ENCODE measurements at places on chromosomes 6 and 20.

GRCh38 chr6:29763491-29764289 lies 40.5 kb downstream of the HLA-F start:
- peak; percentile 13 for DNase-seq

DNA sequence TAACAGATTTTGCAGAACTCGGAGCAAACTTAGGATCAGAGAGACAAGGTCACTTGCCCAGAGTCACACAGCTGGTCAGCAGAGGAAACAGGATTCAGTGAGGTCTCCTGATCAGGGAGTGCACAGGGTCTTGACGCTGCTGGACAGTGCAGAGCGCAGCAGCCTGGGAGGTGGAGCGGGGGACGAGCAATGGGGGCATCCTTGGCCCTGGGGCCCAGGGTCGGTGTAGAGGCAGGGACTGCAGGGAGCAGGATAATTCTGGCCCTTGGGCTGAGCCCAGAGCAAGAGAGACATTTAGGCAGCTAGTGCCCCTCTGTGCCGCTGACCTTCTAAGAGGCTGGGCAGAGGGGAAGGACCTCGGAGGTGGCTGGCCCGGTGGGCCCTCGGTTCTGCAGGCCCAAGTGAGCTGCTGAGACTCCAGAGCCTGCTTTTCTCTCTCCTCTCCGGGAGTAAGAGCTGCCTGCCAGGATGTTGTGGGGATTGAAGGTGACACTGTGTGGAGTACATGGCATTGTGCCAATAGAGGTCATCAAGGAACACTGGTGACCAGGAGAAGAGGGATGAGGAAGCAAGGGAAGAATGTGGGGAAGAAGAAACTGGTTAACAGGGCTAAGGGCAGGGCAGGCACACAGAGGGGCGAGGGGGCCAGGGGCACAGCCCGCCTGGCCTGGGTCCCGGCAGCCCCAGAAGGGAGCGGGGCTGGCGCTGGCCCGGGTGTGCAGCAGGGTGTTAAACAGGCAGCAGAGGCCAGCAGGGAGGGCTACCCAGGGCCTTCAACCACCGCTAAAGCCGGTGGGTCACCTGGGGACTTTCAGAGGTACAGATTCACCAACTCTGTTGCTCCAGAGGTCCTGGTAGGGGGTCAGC lies 122.0 kb downstream of the AGPAT4 start:
- no peak for DNase-seq

GRCh38 chr6:19839788-19840187 lies 2.6 kb downstream of the ID4 start:
- DNase-seq, result no peak

DNA sequence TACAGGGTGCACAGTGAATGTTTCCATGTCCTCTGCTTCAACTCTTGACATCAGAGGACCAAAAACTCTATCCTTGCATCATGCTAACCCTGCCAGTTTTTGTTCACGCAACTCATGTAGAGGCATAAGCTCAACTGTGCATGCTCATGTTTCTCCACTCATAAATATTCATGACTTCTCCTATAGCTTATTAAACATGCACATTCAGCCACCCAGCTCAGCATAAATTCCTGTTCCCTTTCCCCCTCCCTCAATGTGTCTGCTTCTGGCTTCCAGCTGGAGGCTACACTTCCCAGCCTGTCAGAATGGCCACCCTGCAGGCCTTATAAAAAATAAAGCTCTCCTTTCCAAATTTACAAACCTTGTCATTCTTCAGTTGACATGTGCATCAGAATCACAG lies 154.6 kb downstream of the KIF16B start:
- DNase-seq, result no peak

DNA sequence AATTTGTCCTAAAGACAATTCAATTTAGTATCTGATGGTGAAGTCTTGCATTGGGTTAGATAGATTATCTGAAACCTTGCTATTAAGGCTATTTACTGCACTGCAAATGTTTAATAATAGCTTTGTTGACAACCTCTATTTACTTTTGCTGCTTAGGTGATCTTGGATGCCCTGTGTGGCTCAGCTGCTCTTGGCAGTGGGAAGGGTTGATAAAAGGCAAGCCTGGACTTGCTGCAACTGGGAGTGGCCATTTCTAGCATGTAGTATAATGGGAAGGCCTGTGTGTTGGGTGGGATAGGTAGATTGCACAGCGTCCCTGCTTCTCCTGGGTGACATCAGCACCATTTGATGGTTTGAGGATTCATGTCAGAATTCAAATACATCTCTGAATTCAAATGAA lies 49.1 kb downstream of the ARMC2 start:
- no peak for DNase-seq

DNA sequence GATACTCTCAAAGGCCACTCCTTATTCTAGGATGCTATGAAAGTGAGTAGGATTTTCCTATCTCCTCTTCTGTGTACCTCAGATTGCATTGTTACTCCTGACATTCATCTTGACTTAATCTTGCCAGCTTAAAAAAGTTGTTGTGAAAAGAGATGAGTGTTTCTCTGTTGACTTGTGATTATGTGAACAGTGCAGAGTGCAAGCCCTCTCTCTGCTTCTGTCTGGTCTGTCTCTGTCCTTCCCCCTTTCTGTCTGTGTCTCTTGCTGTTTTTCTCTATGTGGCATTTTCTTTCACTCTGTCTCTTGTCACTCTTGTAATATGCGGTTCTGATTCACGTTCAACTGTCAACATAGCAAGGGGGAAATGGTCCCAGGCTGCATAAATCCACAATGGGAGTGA lies 306.6 kb downstream of the FARS2 start:
- DNase-seq, result no peak

GRCh38 chr20:2451939-2452732 lies 18.5 kb downstream of the SNRPB start:
- peak; percentile 40 for DNase-seq

DNA sequence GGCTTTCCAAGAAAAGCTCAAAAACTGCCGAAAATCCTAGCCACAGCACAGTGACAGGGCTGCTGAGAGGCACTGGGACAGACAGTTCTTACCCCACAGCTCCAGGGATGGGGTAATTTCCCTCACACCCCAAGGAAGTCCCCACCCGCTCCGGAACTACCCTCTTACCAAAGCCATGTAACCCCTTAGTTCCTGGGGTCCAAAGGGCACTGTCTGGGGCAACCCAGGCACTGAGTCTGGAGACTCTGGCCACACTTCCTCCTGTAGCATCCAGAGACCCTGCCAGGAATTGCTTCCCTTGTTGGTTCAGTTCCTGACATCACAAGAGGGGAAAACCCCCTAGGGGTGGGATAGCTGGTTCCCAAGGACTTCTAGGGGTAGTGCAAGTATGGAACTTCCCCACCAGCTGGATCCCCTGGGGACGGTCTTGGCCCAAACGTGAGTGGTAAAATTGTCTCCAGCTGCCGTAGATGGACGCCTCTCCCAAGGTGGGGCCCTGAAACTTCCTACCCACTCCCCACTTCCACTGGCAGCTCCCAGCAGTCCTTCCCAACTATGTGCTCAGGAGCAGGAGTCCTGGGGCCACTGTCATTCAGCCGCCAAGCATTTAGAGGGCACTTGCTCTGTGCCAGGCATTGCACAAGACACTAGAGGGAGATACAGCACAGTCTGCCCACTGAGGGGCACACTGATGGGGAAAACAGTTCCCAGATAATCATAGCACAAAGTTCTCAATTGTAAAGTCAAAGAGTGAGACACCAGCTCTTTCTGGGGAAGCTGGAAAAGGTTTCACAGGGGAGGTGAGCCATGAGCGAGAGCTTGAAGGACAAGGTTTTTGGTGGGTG lies 17.2 kb upstream of the HCK start:
- no peak for DNase-seq

DNA sequence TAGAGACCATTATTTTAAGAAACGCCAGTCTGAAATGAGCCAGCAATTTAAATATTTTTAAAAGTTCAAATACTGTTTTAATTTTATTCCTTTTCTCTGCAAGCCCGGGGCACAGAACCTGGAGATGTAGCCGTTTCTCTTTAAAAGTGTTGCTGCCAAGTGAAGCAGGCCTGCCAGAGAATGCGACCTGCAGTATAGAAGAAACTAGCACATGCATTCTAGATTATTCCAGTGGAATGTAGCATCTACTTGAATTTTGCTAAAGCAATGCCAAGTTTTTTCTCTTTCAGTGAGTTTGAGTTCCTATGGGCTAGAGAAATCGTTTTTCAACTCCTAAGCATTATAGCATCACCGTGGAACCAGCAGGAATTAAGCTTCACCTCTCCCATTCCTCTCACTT lies 101.3 kb downstream of the QRSL1 start:
- DNase-seq, result no peak

DNA sequence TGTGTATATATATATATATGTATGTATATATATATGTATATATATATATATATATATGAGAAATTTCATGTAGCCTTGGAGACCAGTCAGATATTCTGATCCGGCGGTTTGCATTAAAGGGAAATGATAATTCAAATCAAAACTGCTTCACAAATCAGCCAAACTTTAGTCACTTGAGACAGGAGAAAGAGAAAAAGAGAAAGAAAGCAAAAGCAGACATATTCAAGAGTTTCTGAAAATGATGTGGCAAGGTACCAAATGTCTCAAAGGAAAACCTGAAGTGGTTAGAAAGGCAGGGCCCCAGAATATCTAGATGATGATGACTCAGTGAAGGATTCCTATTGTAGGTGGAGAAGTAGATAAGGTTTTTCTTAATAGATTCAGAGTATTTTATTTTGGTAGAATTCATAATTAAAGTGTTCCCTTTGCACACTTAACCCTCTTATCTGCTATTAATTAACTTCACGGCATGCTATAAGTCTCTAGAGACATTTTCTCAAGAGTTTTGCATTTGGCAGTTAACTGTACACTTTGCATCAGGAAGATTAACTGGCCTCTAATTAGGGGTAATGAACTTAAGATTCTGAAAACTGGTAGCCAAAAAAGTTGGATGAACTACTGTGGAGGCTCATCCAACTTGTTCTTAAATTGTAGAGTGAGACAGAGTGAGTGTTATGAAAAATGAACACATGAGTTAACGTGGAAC lies 50.1 kb upstream of the ASF1A start:
- no peak for DNase-seq

DNA sequence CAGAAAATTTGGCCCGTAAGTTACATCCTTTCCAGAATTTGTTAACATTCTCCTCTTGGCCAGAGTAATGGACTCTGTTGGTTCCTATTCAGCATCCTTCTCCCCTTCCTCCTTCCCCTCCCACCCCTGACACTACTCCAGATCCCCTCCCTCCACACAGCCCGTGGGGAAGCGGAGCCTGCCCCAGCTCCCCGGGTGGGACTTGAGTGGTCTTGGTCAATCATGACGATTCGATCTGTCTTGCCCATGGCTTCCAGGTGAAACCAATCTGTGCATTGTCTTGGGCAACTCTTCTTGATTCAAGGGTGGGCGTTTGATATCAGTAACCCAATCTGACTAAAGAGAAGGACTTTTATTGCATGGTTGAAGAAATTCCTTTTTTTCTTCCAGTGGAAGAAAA lies 143.9 kb downstream of the ANKRD60 start:
- DNase-seq, result no peak

DNA sequence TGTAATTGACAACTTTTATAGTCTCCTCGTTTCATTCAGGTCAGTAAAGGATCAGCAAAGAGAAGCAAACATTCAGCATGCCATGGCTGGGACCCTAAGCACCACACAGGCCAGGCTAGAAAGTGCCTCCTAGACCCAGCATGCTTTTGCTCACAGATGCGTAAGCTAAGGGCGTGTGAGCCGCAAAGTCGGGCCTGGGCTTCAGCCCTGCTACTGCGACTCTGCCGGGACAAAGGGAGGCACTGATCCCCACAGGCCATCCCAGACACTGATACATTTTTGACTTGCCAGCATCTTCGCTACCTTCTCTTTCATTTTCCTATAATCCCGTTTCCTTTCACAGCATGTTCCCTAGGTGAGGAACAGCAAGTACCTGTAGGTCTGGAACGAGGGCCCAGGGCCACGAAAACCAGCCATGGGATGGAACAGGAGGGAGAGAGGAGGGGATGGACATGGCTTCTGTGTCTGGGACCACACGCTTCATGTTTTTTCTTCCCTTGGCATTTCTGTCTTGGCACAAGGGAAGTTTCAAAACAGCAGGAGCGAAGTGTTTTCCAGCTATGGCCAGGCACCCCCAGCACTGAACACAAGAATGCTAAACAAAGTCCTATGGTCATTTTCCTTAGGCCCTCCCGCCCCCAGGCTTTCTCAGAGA lies 42.6 kb downstream of the IRF4 start:
- DNase-seq, result no peak

- DNase-seq, result no peak
Observed at GRCh38 chr6:15730442-15730841, 67.6 kb upstream of the DTNBP1 start.

DNA sequence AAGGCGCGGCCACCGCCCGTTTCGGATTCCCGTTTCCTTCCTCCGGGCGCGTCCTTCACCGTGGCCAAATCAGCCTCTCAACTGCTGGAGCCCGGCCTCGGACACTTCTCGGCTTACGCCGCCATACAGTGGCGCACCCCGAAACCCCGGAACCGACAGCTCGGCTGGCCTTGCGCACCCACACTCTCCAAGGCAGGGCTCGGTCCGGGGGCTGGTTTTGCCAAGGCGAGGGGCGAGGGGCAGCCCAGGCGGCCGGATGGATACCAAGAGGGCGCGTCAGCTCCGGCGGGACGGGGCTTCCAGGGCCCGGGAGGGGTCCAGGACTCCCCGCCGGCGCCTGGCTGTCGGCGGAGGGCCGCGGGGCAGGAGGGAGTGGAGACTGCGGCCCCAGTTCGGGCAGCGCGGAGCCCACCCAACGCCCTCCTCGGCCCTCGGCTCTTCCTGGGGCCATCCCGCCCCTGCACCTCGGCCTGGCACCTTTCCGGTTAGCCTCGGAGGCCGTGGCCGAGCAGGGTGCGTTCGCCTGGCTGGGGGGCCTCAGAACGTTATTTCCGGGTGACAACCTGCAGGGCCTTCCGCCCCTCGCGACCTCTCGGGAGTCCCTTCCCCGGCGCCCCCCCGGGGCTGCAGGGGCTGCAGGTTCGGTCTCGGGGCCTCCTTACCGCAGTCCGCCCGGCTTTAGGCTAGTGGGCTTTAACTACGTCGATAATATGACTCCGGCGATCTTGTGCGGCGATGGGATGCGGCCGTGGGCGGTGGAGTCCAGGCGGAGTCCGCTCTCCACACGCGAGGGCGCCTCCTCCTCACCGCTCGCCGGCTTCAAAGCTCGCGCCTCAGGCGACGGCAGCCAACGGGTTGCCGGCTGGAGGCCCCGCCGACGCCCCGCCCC lies 697 bp upstream of the CEP43 start:
- DNase-seq, result peak; percentile 2

- no peak for DNase-seq
Observed at GRCh38 chr6:37106982-37107491, 62.9 kb upstream of the PIM1 start.

- DNase-seq, result peak; percentile 4
Observed at GRCh38 chr20:60137657-60138245, 179.5 kb downstream of the CDH26 start.

- no peak for DNase-seq
Observed at GRCh38 chr6:65711531-65711930, 4.5 kb upstream of the EYS start.
